GM23248 (cell line): ENCODE measurements at places on chromosomes 4 and X. TPM values are rescaled to one million over a fixed set of nuclear protein-coding genes. Genes with fewer than 3 reads are reported as not detected.

- no peak overlapping the region for H3K27ac ChIP-seq
- H3K27me3 ChIP-seq: no peaks in the 10 kb centered on the region
- no peak for DNase-seq
- H3K4me1 ChIP-seq: no peaks in the 10 kb centered on the region
- H3K36me3 ChIP-seq: no peaks in the 10 kb centered on the region
Measured at GRCh38 chr4:22635692-22636091, 57.0 kb upstream of the GBA3 start.

DNA sequence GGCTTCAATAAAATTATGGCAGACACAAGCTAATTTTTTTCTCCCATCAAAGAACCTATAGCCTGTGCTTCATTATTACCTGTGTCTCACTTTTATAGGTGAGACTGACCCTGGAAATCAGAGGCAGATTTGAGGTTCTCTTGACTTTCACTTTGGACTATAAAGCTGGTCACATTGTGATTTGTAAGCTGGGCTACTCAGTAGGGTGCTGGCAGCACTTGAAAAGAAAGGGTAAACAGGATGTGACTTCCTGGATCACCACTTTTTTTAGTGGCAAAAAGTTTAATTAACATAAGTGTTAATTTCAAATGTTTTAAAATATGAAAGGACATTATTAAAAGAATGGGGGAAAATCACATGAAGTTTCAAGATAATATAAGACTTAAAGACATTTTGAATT is 50.6 kb upstream of the GATB start:
- no peaks in the 10 kb centered on the region for H3K27me3 ChIP-seq
- H3K4me1 ChIP-seq: peaks cover 22% of the 10 kb centered on the region
- no peaks in the 10 kb centered on the region for H3K36me3 ChIP-seq
- no peak overlapping the region for H3K27ac ChIP-seq
- DNase-seq: no peak

The KCTD8 gene
- total RNA-seq: not detected in 2 replicates

DNA sequence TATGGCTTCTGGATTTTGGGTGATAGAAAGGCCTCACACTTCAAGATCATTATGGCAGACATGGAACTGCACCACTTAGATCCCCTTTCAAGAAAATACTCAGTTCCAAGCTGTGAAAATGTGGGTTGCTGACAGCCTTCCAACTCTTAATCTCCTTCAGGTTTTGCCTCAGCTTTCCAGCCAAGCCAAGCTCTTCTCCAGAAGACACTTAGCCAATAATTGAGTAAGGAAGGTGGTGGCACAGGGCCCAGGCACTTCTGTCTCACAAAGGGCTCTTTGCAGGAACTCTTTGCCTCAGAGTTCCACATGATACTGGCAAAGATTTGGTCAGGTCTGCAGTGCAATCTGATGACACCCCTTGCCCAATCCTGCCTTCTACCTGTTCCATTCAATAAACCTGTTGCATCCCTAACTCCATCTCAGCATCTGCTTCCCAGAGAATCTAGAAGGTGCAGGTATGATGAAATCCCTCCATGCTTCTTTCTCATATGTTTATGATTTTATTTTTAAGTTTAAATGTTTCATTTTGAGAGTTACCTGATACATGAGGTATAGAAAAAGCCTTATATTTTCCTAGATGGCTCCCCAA is 30.6 kb downstream of the ANXA5 start:
- peaks cover 39% of the 10 kb centered on the region for H3K4me1 ChIP-seq
- DNase-seq: no peak
- peaks cover 49% of the 10 kb centered on the region for H3K36me3 ChIP-seq
- no peak overlapping the region for H3K4me3 ChIP-seq

- no peaks in the 10 kb centered on the region for H3K4me1 ChIP-seq
- no peak overlapping the region for H3K4me3 ChIP-seq
- no peaks in the 10 kb centered on the region for H3K36me3 ChIP-seq
- DNase-seq: no peak
Measured at GRCh38 chrX:55593296-55593695, 29.9 kb upstream of the FOXR2 start.

The GAGE10 gene
- not detected in 2 replicates for total RNA-seq

The PASD1 gene
- total RNA-seq: not detected in 2 replicates

DNA sequence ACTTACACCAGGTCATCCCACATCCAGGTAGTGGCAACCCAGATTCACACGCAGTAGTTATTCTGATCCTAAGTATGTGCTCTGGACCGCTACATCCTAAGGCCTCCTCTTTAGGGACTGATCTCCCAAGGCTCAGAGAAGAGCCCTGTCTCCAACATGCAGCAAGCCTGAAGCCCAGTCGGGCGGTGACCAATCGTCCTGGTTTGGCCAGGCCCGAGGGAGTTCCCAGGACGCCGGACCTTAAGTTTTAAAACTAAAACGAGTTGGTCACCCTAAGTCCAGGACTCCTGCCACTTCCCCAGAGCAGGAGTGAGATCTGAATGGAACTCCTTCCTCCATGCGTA is 385 bp downstream of the LYAR start:
- peak overlapping the region; percentile 48 for H3K27ac ChIP-seq
- no peaks in the 10 kb centered on the region for H3K36me3 ChIP-seq
- peak overlapping the region; percentile 97 for H3K4me3 ChIP-seq
- peaks cover 19% of the 10 kb centered on the region; the same call in 1 of the 2 replicates for H3K4me1 ChIP-seq
- H3K27me3 ChIP-seq: no peaks in the 10 kb centered on the region
- DNase-seq: peak; percentile 68

GRCh38 chr4:102441978-102442911 is 58.9 kb upstream of the NFKB1 start:
- no peaks in the 10 kb centered on the region for H3K36me3 ChIP-seq
- no peak overlapping the region for H3K4me3 ChIP-seq
- DNase-seq: no peak

- peak; percentile 24 for DNase-seq
- H3K27ac ChIP-seq: no peak overlapping the region
- H3K36me3 ChIP-seq: no peaks in the 10 kb centered on the region
- no peaks in the 10 kb centered on the region for H3K4me1 ChIP-seq
Measured at GRCh38 chr4:8047837-8048678, 108.4 kb upstream of the AFAP1 start.

- no peaks in the 10 kb centered on the region; the same call in 1 of the 2 replicates for H3K4me1 ChIP-seq
- H3K4me3 ChIP-seq: no peak overlapping the region
- H3K27ac ChIP-seq: no peak overlapping the region
- H3K27me3 ChIP-seq: no peaks in the 10 kb centered on the region
Measured at GRCh38 chrX:19731307-19731820, 156.0 kb downstream of the SH3KBP1 start.

The PDCL2 gene
- not detected in 2 replicates for total RNA-seq

DNA sequence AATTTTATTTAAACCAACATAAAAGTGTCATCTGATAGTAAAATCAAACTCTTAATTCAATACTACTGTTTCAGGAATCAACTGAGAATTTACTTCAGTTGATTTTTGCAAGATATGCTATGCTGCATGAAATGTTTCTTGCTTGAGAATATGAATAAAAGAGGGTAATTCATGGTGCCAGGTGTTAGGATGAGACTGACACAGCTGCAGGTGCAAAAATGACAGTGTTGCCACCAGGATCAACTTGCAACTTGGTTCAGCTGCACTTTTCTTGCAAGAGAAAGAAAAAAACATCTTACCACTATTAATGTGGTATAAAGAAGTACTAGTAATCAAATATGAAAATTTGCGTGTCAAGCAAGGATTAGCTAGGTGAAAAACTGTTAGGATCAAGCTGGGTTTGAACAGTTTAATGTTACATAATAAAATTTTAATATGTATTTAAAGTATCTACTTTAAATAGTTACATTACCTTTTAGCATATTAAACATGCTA is 49.7 kb downstream of the CHIC2 start:
- H3K4me1 ChIP-seq: peaks cover 14% of the 10 kb centered on the region
- DNase-seq: no peak
- no peak overlapping the region for H3K27ac ChIP-seq
- H3K27me3 ChIP-seq: no peaks in the 10 kb centered on the region
- no peak overlapping the region for H3K4me3 ChIP-seq

DNA sequence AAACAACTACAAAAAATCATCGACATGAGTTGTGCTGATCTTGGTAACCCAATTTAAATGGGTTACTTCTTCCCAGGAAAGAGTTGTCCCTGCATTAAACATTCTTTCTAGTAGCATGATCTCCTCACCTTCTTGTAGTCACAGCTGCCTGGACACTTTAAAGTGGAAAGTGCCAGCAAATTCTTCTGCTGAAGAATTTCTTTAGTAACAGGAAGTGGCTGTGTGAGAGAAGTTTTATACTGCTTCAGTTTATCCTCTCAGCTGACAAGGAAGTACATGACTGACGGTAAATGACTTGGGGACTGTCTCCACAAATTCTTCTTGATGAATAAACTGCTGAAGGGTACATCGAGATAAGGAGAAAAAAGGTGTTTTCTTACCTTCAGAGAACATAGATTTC is 18.2 kb upstream of the TNIP3 start:
- H3K4me3 ChIP-seq: no peak overlapping the region
- peak; percentile 14 for DNase-seq
- no peak overlapping the region for H3K27ac ChIP-seq
- no peaks in the 10 kb centered on the region for H3K27me3 ChIP-seq
- peaks cover 4% of the 10 kb centered on the region for H3K4me1 ChIP-seq

GRCh38 chrX:39633293-39633692 is 464.5 kb downstream of the BCOR start:
- DNase-seq: peak; percentile 53
- H3K27me3 ChIP-seq: no peaks in the 10 kb centered on the region
- no peaks in the 10 kb centered on the region for H3K4me1 ChIP-seq
- no peak overlapping the region for H3K4me3 ChIP-seq
- H3K36me3 ChIP-seq: no peaks in the 10 kb centered on the region

GRCh38 chr4:111678479-111678878 is 466.8 kb upstream of the FAM241A start:
- H3K4me3 ChIP-seq: peak overlapping the region; percentile 39
- H3K27me3 ChIP-seq: no peaks in the 10 kb centered on the region
- H3K4me1 ChIP-seq: peaks cover 40% of the 10 kb centered on the region
- no peaks in the 10 kb centered on the region for H3K36me3 ChIP-seq
- H3K27ac ChIP-seq: peak overlapping the region; percentile 73

DNA sequence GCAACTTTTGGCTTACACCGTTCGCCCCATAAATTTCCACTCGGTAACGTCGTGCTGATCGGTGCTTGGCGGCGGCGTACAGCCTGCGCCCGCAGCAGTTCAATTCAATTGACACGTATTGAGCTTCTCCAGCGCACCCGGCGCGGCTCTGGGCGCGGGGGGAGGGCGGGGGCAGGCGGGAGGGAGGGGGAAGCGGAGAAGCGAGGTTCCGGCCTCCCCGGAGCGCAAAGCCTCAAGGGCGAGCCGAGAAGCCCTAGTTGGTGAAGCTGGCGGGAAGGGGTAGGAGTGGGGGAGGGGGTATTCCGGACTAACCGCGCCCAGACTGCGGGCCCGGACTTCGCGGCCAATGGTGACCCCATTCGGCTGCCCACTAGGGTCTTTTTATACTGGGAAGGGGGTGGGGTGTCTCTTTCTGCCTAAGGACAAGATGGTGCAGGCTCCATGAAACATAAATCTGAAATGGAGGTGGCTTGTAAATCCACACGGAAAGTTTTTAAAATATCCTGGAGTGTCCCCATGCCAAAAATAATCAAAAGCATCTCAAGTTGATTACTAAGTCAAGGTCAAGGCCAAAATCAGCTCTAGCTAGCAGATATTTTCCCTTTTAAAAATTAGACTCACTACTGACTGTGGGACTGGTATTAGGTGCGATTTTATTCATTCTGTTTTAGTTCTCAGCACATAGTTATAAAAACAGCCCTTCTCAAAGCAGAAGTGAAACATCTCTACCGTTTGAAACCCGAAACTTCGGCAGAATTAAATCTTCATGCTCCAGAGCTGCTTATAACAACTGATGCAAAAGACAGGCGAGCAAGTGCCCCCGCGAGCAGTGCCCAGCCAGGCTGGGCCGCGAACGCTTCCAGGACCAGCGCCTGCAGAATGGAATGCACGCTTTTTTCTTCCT is 1.5 kb upstream of the BCOR start:
- peak; percentile 59 for DNase-seq
- peak overlapping the region; percentile 79 for H3K4me3 ChIP-seq
- H3K27ac ChIP-seq: peak overlapping the region; percentile 80
- H3K27me3 ChIP-seq: no peaks in the 10 kb centered on the region

The CCSER1 gene
- total RNA-seq: not detected in 2 replicates

DNA sequence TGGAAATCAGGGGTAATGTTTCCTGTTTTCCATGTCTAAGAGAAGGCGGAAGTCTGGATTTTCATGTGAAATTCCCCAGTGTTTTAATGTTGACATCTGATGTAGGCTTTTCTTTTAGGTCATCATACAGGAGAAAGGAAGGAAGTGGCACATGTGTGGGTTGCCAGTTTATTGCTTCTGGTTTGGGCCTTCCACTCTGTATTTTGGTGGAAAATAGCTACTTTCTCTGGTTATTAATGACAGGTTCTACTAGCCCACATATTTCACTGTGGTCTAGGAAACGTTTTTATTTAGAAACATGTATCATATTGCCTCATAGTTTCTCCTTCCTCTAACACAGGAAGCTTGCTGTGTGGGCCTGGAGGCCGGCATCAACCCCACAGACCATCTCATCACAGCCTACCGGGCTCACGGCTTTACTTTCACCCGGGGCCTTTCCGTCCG is 7.2 kb downstream of the PDHA1 start:
- H3K36me3 ChIP-seq: no peaks in the 10 kb centered on the region; the same call in 1 of the 2 replicates
- H3K27ac ChIP-seq: no peak overlapping the region
- H3K4me3 ChIP-seq: no peak overlapping the region
- DNase-seq: no peak
- no peaks in the 10 kb centered on the region for H3K27me3 ChIP-seq
- peaks cover 7% of the 10 kb centered on the region for H3K4me1 ChIP-seq

The ARHGAP36 gene
- not detected in 2 replicates for total RNA-seq

DNA sequence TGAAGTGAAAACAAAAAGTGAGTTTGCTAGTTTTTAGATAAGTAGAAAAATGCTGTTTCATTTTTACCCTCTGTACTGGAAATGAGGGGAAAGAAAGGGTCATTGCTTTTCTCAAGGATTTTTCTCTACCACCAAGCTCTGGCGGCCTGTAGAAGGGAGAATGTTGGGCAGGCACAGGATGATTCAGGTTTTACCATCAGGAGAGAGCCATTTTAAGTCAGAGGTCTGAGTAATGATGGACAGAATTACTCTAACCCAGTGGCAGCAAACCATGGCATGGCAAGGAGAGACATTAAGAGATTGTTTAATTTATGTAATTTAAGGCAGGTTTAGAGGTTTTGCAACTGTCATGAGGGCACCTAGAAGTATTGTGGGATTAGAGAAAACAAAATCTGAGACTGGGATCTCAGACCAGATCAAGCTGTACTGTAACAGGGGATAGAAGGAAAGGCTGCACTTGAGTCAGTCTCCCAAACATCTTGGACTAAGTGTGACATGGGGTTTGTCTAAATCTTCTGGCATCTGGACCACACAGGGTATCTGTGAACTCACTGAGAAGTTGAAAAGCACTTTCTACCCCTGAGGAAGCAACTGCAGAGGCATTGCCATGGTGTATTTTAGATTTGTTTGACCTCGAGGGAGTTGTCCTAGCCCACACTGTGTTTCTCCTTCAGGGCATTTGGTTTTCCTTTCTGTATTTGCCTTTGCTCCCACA is 81.6 kb downstream of the BANK1 start:
- no peaks in the 10 kb centered on the region for H3K4me1 ChIP-seq
- H3K36me3 ChIP-seq: no peaks in the 10 kb centered on the region
- no peaks in the 10 kb centered on the region for H3K27me3 ChIP-seq
- H3K27ac ChIP-seq: no peak overlapping the region
- DNase-seq: no peak
